Left ventricle myocardium inferior (tissue), 1 donor: ENCODE measurements at places on chromosomes 5 and 9. TPM values are rescaled to one million over a fixed set of nuclear protein-coding genes. Genes with fewer than 3 reads are reported as not detected.

GRCh38 chr5:67208403-67208802 lies 11.8 kb upstream of the CD180 start:
- no peak for DNase-seq

KCTD16 gene
- total RNA-seq: 0.08 TPM

SPINK7 gene
- total RNA-seq: not detected

DNA sequence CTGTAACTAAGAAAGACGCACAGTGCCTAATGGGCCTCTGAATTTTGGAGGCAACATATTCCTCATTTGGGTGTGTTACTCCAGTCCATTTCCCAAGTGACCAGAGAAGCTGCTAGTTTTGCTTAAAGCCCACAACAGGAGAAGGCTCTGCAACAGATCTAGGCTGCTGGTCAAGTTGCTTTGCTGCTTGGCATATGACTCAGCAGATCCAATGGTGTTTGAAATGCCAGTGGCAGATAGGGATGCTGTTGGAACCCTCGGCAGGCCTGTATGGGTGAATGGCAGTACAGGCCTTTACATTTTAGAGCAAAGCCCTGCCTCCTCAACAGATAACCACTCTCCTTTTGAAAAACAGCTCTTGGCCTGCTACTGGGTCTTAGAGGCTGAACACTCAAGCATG lies 36.2 kb upstream of the ROR2 start:
- DNase-seq: no peak

GRCh38 chr9:79201636-79202035 lies 370.1 kb upstream of the TLE4 start:
- DNase-seq: no peak

ENDOG gene
- 75.3 TPM for total RNA-seq
